ENCODE measurements at places on chromosomes 1 and 21.

DNA sequence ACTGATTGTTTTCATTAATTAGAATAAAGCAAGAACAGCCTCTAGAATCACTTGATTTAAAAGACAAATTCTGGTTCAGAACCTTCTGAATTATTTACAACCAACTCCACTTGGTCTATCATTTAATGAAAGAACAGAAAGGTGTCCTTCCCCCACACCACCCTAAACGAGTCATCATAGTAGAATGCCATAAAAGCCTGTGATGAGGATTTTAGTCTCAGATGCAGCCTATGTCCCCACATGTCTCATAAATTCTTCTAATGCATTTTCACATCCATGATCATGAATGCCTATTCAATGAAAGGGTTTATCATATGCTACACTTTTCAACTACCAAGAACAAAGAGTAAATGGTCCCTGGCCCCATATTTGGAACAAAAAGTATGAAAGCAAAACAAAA, 508.1 kb downstream of the DPYD start:
- DNase-seq = no peak

- DNase-seq = no peak
These were observed 3.5 kb upstream of the MTFR1L start for GRCh38 chr1:25816112-25816718.

DNA sequence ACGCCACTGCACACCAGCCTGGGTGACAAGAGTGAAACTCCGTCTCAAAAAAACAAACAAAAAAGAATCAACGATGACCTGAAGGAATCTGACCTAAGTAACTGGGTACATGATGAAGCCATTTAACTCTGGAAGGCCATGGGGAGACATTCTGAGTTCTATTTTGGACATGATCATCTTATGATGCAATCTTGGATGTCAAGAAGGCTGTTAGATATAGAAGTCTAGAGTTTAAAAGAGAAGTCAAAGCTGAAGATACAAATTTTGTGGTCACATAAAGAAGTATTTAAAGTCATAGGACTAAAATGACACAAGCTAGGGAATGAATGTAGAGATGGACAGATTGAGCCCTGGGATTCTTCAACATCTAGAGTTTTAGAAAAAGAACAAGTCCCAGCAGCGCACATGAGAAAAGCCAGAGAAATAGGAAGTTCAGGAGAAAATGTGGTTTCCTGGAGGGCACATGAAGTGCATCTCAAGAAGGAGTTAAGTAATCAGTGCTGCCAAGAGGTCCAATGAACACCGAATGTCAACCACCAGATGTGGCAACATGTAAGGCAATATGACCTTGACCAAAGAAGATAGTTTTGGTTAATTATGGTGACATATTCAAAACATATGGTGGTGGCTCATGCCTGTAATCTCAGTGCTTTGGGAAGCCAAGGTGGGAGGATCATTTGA, 26.8 kb downstream of the ELK4 start:
- DNase-seq = no peak

GRCh38 chr1:150562446-150563339, 13.5 kb downstream of the ADAMTSL4 start:
- DNase-seq = no peak

- no peak for DNase-seq
These were observed 80.7 kb downstream of the JMJD4 start for GRCh38 chr1:227654431-227654830.

GRCh38 chr1:166193057-166193698, 26.4 kb upstream of the FAM78B start:
- no peak for DNase-seq

DNA sequence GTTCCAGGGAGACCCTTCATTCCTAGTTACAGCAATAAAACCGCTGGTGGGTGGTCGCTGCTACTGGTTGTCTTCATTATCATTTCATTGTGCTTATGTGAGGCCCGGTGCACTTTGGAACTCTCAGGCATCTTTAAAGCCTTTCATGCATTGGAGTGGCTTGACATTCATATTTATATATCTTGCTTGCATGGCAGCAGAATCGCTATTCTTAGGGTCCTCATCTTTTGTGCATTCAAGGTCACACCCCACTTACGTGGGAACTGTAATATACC, 110.1 kb downstream of the ZBTB18 start:
- no peak for DNase-seq

DNA sequence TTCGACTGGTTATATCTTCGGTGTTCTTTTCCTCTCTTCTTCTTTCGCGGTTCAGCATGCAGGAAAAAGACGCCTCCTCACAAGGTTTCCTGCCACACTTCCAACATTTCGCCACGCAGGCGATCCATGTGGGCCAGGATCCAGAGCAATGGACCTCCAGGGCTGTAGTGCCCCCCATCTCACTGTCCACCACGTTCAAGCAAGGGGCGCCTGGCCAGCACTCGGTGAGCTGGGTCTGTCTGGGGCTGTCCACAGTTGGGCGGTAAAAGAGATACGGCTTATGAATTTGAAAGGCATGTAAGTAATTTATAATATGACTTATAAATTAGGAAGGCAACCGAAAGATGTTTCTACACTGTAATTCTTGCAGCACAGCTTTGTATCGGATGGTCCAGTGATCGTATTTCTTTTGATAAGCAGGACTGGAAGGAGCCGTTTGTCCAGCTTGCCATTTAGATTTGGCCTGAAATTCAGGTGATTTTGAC, 334 bp downstream of the CTH start:
- DNase-seq = peak; percentile 69

- peak; percentile 34 for DNase-seq
These were observed 5.3 kb upstream of the TMEM52 start for GRCh38 chr1:1924386-1924785.
